ENCODE measurements at places on chromosomes 3 and 15. TPM values are rescaled to one million over a fixed set of nuclear protein-coding genes. Genes with fewer than 3 reads are reported as not detected.

ZPLD1 gene
- total RNA-seq = 0.26 TPM

MST1 gene
- total RNA-seq = 16.9 TPM

RARB gene
- total RNA-seq = 3.0 TPM

HRG gene
- total RNA-seq = not detected

GRCh38 chr3:172678068-172678467 is 32.8 kb downstream of the NCEH1 start:
- H3K36me3 ChIP-seq = no peaks in the 10 kb centered on the region
- DNase-seq = no peak
- H3K27me3 ChIP-seq = no peaks in the 10 kb centered on the region
- no peak overlapping the region for H3K27ac ChIP-seq
- H3K4me3 ChIP-seq = no peak overlapping the region
- peaks cover 5% of the 10 kb centered on the region for H3K4me1 ChIP-seq

DNA sequence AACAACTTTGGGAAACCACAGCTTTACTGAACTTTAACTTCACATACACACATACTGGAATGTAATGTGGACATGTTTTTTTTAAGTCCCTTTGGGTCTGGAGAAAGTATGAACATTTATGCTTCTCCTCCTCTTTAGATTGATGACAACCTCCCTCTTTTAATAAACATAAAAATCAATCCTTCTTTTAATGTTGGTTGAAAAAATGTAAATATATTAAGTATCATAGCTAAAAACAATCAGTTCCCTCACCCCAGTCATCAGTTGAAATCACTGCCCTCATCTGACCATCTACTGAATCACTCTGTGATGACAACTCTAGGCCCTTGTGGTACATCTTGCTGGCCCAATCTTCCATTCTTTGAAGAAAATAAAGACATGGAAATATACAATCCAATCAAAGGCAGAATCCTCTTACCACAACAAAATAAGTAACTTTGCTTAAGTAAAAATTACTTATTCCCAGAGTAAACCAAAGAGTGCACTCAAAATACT is 6.4 kb downstream of the AAGAB start:
- H3K4me3 ChIP-seq = no peak overlapping the region
- no peaks in the 10 kb centered on the region for H3K27me3 ChIP-seq
- peaks cover 4% of the 10 kb centered on the region for H3K4me1 ChIP-seq

DNA sequence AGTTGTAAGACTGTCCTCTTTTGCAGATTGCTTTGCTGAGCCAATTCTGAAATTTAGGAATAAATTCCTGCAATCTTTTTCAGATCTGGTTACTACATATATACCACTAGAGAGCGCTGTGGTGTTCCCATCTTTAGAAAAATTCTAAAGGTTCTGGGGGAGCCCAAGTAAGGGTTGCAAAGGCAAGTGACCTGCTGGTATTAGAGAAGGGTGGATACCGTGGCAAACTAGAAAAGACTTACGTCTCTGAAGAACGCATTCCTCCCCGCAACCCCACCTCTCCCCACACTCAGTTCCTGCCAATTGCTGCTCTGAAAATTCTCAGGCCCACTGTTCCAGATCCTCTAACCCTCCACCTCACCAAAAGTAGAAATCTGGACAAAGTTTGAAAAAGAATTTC is 48.5 kb downstream of the EFHB start:
- no peak for DNase-seq
- no peak overlapping the region for H3K27ac ChIP-seq
- H3K4me1 ChIP-seq = peaks cover 9% of the 10 kb centered on the region
- H3K36me3 ChIP-seq = no peaks in the 10 kb centered on the region
- H3K4me3 ChIP-seq = no peak overlapping the region
- no peaks in the 10 kb centered on the region for H3K27me3 ChIP-seq

DNA sequence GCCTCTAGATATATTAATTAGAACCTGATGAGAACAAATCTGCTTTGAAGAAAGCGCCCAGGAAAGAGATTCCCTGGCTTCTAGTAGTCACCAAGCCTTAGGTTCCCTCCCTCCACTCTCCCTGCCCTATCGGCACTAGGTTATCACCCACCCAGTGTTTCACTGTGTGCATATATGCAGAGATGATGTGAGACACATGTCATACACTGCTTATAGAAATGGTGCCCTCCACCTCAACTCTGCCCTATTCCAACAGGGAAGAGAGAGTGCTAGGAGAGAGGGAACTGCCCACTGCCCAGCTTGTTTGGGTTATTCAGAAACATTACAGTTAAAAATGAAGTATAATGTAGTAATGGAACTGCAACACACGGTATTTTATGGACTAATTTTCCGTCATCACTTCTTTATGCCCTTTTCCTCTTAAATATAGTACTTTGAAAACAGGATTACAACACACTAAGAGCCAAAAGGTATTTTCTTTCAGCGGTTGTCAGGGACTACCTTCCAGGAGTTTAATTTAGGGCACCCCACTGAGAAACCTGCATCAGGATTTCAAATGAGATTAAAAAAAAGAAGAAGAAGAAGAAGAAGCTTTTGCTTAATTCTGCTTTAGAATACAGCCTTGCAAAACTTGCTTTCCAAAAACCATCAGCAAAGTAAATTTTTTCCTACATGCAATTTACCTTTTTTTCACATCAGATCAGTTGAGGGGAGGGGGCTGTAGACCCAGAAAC is 55.3 kb downstream of the MEIS2 start:
- H3K27me3 ChIP-seq = no peaks in the 10 kb centered on the region
- H3K4me1 ChIP-seq = peaks cover 7% of the 10 kb centered on the region
- no peak overlapping the region for H3K4me3 ChIP-seq
- DNase-seq = no peak
- no peak overlapping the region for H3K27ac ChIP-seq

DNA sequence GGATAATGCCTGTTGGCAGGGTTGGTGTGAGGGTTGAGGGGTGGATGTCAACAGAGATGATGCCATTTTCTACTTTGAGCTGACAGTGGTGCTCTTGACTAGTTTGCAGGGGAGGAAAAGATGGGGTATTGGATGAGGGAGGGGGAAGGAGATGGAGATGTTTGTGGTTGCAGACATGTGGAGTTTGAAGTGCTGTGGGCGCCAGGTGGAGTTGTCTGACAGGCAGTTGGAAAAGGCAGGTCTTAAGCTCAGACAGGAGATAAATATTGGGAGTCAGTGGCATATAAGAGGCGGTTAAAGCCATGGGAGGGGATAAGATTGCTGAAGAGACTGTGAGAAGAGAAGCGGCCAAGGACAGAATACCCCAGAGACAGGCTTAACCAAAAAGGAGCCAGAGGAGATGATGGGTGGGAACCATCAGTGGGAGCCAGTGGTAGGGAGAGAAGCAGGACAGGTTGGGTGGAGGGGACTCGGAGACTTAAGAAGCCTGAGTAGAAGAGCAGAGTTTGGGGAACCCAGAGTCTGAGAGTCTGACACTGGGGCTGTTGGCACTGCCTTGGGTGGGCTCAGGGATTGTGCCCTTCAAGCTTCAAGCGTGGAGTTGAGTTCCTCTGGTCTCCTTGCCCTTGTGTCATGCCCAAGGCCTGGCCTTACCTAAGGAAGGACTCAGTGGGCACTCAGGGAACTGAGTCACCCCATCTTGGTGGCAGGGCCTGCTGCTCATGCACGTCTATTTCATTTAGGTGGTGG is 13.9 kb downstream of the COPG1 start:
- H3K4me3 ChIP-seq = no peak overlapping the region
- no peak overlapping the region for H3K27ac ChIP-seq
- DNase-seq = no peak

DNA sequence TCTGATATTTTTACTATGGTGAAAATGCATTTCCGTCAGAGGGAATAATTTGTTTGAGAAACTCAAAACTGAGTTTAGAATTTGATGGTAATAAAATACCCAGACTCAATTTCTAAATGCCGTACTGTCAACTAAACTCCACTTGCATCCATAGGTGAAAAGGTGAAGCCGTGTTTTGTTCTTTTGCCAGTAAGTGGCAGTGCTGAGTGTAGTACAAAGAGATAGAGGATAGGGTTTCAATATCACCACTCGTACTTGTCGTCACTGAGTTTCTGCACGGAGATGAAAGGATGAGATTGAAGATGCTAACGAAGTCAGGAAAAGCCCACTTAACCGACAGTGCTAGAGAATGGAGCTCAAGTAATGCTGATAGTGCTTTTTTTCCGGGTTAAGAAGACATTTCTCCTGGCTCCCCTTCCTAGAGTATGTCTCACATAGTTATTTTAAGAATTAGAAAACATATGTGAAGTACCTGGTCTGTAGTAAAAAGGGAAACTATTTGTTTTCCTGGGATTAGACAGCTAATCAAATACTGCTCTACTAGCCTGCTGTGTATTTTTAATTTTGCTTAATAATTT is 345.1 kb downstream of the IL5RA start:
- no peaks in the 10 kb centered on the region for H3K4me1 ChIP-seq
- no peaks in the 10 kb centered on the region for H3K27me3 ChIP-seq
- no peak overlapping the region for H3K27ac ChIP-seq
- no peak overlapping the region for H3K4me3 ChIP-seq
- no peaks in the 10 kb centered on the region for H3K36me3 ChIP-seq
- peak; percentile 6 for DNase-seq

- H3K4me3 ChIP-seq = no peak overlapping the region
- no peaks in the 10 kb centered on the region for H3K36me3 ChIP-seq
- H3K27me3 ChIP-seq = no peaks in the 10 kb centered on the region
- no peak overlapping the region for H3K27ac ChIP-seq
- H3K4me1 ChIP-seq = no peaks in the 10 kb centered on the region
- DNase-seq = no peak
These were observed 130.2 kb upstream of the STRIT1 start for GRCh38 chr3:155423526-155424322.

GRCh38 chr3:157078131-157078810 is 81.7 kb downstream of the CCNL1 start:
- no peak overlapping the region for H3K27ac ChIP-seq
- no peak for DNase-seq
- no peaks in the 10 kb centered on the region for H3K27me3 ChIP-seq
- no peaks in the 10 kb centered on the region for H3K36me3 ChIP-seq

DNA sequence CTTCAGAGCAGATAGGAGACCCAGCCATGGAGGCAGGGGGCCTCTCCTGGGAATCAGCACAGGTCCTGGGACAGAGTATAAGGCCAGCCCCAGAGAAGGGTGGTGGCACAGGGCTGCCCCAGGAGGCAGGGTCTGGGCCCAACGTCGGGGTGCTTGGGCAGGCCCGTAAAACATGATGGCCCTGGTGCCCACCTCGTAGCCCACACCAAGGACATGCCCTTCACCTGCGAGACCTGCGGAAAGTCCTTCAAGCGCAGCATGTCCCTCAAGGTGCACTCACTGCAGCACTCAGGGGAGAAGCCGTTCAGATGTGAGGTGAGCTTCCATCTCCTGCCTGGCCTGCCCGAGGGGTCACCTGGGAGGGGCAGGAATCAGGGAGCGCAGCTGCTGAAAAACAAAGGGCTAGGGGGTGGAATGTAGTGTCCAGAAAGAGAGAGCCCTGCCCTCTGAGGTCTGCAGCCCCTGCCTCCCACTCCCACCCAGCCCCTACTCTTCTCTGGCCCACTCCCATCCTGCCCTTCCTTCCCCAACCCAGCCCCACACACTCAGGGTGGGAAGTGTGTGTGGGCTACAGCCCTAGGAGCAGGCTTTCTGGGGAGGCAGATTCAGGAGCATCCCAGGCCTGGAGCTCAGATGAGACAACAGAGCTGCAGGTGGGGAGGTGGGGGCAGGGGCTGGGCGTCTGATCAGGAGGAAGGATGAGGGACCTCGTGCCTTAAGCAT is 9.5 kb downstream of the ZBTB47 start:
- no peak for DNase-seq
- H3K4me1 ChIP-seq = no peaks in the 10 kb centered on the region
- H3K4me3 ChIP-seq = no peak overlapping the region
- H3K27ac ChIP-seq = no peak overlapping the region
- H3K36me3 ChIP-seq = peaks cover 3% of the 10 kb centered on the region
- no peaks in the 10 kb centered on the region for H3K27me3 ChIP-seq

GRCh38 chr3:183527428-183528379 is 27.8 kb downstream of the KLHL6 start:
- no peak overlapping the region for H3K27ac ChIP-seq

DNA sequence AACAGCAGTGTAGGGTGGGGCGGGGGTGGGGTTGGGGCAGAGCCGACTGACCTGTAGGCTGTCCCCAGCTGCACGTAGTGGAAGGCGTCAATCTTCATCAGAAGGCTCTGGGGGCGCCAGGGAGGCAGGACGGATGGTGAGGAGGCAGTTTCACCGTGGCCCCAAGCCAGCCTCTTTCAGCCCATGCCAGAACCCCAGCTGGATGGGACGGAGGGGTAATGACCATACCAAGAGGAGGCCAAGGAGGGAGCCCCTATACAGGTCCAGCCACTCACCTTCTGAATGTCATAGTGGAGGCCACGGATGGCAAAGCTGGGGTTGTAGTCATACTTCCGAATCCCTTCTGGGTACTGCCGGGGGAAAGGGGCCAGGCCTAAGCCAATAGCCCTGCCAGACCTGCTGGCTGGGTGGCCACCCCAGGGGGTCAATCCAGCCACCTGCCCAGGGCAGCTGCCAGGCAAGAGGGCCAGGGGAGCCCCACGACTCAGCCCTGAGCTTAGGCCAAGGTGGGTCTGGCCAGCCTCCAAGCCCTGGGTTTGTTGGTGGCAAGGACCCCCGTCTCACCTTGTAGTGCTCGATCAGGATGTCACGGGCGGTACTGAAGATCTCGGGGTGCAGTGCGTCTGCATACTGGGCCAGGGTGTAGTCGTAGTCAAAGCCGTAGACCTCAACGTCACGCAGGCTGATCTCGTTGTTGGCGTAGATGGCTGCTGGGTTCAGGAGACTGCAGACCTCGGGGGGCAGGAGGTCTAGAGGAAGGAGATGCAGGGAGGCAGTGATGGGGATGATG is 4.9 kb downstream of the NT5DC2 start:
- no peak for DNase-seq
- no peak overlapping the region for H3K4me3 ChIP-seq
- H3K27me3 ChIP-seq = no peaks in the 10 kb centered on the region
- H3K27ac ChIP-seq = no peak overlapping the region
- peaks cover 23% of the 10 kb centered on the region for H3K4me1 ChIP-seq
- H3K36me3 ChIP-seq = no peaks in the 10 kb centered on the region

GRCh38 chr3:106466881-106467280 is 598.1 kb upstream of the CBLB start:
- H3K4me1 ChIP-seq = no peaks in the 10 kb centered on the region
- no peak for DNase-seq
- H3K4me3 ChIP-seq = no peak overlapping the region
- no peaks in the 10 kb centered on the region for H3K27me3 ChIP-seq
- H3K27ac ChIP-seq = no peak overlapping the region

GRCh38 chr3:155024006-155024638 is 56.0 kb upstream of the MME start:
- H3K27me3 ChIP-seq = no peaks in the 10 kb centered on the region
- H3K4me3 ChIP-seq = no peak overlapping the region

Data from body of pancreas (tissue), 4 donors.